ENCODE measurements at places on chromosomes 4 and X. TPM values are rescaled to one million over a fixed set of nuclear protein-coding genes. Genes with fewer than 3 reads are reported as not detected.

CT45A5 gene
- not detected for total RNA-seq

FGF5 gene
- 1.9 TPM for total RNA-seq

GRCh38 chr4:106367072-106367471, 1.5 kb downstream of the GIMD1 start:
- DNase-seq = no peak

DNA sequence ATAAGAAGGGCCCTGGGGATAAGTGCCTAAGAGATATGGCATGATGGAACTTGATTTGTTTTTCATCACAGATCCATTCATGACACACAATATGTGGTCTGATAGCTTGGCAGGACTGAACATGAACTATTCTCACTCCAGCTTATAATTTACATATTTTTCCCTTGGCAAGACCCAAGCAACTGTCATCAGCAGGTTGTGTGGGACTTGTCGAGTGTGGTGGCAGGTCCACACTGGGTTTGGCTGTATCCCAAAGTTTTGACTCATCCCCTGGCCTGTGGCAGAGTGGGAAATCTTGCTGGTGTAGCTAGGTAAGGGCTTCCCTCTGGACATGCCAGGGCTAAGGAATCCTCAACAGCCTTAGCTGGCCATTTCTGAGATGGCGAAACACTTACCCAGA, 81.0 kb upstream of the STIM2 start:
- DNase-seq = no peak

DNA sequence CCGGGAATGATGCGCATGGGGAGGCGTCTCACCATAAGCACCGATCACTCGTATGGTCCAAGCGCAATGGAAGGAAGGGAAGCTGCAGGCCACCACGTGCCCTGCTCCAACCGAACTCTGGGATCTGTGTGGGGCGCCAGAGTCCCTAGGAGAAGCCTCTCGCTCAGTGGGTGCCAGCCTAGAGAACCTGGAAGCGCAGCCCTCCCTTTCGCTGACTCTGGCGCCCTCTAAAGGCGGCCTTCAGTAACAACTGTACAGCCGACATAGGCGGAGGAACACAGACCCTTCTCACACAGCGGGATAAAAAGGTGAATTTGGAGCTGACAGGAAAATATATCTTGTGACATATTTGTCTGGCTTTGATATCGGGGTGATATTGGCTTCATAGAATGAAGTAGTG, 76.0 kb downstream of the INTS6L start:
- DNase-seq = no peak

Measured in glomerular endothelial cell (primary cell).